Cortex of kidney (tissue), 1 donor: ENCODE measurements at places on chromosomes 3 and 15.

GRCh38 chr3:124883766-124884473, 3.2 kb downstream of the ITGB5 start:
- no peak for DNase-seq

DNA sequence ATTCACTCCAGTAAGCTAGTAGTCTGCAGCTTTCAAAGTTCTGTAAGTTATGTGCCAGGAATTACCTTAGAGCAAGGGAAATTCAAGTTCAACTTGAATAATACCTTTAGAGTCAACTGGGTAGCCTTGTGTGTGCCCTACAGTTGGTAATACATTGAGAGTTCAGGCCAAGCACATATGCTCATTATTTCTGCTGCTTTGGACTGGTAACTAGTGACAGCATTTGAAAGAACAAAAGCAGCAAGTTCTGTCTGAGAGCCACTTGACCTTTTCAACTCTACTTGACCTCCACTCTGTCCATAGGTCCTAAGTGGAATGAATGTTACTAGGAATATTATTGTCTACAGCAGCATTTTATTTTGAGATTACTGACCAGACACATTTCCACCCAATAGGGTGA, 723.5 kb downstream of the NLGN1 start:
- no peak for DNase-seq

DNA sequence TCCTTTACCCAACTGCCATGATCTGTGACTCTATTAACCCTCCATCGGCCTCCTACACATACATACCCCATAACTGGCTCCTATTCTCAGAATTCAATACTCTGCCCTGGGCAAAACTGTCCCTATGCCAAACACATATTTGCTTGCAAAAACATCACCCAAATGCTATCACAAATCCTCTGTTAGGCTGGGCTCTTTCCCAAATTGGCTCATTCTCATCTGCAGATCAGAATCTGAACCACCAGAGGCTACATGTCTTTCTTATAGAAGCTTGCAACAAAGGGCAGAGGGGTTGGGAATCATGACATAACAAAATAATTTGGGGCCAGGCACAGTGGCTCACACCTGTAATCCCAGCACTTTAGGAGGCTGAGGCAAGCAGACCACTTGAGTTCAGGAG, 45.4 kb upstream of the GOLM2 start:
- DNase-seq, result no peak

DNA sequence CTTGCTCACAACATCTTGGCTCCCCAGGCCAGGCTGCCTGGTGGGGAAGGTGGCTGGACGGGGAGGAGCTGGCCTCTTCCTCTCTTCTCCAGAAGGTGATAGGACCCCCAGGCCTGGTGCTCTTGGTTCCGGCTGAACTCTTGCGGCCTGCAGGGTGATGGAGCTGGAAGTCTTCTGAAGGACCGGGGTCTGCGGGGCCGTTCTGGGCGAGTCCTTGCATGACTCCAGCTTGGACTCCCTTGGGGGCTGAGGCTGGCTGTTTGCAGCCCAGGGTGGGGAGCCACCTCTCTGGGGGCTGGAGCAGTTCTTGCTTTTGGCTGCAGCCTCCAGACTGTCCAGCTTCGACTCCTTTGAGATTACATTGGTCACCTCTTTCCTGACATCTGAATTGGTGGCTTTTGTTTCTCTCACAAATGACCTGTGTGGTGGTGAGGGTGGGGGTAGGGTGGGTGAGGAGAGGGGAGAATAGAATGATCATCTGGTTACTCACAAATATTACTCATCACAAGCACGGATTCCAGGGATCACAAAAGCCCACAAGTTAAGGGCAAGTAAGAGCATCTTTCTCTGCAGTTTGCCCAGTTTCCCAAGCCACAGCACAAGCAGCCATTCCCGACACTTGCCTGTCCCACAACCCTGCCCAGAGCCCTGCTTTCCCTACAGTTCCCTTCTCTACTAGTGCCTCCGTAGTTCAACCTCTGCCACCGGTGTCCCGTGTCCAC, 149.1 kb upstream of the HACD2 start:
- no peak for DNase-seq

DNA sequence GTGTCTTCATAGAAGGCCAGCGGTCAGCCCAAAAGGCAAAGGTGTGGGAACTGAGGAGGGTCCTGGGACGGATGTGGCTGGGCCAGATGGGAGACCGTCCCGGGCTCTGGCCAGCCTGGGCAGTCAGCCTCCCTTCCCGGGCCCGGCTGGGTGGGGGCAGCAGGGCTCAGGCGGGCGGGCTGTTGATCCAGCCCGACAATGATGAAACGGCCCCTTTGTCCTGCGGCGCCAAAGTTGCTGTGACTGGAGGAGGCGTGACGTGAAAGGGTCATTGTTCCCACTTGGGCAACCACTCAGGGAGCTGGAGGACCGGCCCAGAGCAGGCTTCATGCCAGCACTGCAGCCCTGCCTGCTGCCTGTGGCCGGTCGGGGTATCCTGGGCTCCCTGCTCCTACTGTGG, 16.5 kb downstream of the DUSP7 start:
- DNase-seq, result no peak
